ENCODE measurements at places on chromosomes 5 and 9.

DNA sequence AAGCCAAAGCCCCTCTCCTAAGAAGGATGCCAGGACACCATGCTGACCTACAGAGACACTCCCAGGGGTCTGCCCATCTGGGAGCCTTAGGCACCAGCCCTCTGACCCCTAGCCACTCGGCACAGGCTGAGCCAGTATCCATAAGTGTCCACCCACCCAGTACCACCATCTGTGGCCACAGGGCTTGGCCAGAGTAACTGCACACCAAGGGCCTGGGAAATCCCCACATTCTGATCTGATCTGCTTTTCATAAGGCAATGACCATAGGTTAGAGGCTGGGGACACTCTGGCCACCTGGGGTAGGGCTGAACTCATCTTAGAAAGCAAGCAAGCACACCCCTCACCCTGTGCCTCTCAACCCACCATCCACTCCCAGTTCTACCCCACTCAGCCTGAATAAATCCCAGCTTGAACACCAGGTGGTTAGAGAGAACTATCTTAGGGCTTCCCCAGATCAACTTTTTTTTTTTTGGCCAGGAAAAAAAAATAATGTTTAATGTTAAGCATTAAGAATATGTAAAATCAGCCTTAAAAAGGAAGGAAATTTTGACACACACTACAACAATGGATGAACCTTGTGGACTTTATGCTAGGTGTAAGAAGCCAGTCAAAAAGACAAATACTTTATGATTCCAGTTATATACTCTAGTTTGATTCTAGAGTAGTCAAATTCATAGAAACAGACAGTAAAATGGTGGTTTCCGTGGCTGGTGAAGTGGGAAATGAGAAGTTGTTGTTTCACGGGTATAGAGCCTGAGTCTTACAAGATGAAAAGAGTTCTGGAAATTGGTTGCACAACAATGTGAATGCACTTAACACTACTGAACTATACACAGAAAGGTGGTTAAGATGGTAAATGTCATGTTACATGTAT, 6.2 kb downstream of the GNPDA1 start:
- DNase-seq, result no peak

DNA sequence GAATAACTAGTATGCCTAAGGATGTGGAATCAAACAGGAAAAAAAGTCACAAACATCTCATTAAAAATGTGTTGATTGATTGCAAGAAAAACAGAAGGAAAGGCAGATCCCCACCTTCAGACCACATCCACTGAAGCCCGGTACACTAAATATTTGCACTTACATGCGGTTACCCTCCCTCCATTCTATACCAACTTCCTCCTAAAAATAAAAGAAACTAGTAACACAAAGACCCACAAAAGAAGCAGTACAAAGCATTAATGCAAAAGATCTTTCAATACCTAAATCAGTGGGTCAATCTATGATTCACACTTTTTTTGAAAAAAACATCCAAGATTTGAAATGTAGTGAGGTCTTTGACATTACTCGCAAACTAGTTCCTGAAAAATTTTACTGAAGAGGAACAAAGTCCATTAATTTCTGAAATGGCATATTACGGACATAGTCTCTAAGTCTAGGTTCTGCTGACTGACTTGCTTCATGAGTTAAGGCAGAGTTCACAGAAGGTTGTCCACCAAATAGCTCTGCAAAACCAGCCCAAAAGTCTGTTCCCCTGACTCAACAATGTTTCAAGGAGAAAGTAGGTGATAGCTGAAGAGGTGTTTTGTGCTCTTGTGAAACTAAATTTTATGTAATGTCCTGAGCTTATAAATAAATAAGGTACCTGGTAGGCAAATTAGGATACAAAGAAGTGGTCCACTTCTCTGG, 100.7 kb downstream of the PAM start:
- DNase-seq, result no peak

DNA sequence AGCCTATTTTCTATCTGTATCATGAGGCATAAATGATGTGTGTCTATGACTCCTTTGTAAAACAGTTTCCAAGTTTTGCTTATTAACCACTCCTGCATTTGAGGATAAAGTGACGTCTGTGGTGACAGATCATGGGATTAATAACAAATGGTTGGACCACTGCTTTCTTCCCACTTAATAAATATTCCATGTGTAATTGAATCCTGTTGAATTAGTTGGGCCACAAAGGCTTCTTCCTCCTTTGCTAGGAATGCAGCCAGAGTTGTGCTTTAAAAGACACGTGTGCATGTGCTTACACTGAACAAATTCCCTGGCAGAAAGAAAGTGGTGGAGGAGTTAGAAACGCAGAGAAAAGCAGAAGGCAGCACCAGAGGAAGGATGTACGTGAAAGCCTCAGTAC, 150.2 kb downstream of the ACTBL2 start:
- DNase-seq, result peak; percentile 79

DNA sequence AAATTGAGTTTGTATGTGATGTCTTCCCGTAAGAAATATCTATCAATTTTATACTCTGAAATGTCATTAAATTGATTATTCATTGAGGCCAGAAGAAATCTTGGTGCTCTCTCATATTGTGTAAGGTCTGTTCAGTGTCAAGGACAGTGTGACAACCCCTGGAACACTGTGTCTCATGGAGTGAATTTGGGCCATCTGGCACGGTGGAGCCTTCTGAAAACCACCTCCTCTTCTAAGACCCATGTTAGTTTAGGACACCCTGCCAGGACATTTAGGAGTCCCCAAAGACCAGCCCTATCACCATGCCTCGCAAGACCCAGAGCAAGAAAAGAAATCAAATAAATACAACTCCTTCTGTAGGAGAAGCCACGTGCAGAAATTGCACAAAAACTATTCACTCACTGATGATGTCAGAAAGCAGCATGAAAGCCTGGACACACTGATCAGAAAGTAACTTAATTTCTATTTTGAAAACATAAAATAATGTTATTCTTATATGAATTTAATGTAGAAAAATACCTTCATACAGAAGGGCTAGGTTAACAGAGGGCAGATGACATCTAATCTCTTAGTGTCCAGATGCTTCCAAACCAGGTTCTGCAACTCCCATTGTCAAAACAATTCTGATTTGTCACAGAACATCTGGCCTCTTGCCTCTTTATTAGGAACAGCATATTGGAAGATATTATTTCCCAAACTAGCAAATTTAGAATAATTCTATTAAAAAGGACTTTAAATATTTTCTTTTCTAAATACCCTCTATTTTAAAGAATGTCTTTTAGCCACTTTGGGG, 298.8 kb downstream of the NR2F1-AS1 start:
- no peak for DNase-seq

Measured in hindlimb muscle (tissue), 1 donor.